ENCODE measurements at places on chromosomes 5 and 9.

DNA sequence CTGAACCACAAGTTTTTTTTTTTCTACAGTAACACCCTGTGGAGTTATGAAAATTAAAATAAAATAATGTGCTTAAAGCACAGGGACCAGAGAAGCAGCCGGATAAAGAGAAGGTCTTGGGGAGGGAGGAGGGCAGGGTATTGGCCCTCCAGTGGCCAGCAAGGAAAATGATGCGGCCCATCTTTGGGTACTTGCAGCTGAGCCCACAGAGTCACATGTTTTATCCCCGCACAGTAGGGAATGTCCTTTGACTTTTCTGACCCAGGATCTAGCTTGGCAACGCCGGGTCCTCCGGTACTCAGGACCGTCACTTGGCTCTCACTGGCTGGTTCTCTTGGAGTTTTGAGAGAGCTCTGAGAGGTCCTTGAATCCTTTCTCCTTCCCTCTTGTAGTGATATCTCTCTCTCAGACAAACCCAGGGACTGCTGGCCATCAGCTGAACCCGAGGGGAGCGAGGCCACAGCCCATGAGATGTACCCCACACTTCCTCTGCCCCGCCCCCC, 35.3 kb upstream of the HSPA9 start:
- no peak for DNase-seq

GRCh38 chr9:19754921-19755320, 33.9 kb downstream of the SLC24A2 start:
- no peak for DNase-seq

DNA sequence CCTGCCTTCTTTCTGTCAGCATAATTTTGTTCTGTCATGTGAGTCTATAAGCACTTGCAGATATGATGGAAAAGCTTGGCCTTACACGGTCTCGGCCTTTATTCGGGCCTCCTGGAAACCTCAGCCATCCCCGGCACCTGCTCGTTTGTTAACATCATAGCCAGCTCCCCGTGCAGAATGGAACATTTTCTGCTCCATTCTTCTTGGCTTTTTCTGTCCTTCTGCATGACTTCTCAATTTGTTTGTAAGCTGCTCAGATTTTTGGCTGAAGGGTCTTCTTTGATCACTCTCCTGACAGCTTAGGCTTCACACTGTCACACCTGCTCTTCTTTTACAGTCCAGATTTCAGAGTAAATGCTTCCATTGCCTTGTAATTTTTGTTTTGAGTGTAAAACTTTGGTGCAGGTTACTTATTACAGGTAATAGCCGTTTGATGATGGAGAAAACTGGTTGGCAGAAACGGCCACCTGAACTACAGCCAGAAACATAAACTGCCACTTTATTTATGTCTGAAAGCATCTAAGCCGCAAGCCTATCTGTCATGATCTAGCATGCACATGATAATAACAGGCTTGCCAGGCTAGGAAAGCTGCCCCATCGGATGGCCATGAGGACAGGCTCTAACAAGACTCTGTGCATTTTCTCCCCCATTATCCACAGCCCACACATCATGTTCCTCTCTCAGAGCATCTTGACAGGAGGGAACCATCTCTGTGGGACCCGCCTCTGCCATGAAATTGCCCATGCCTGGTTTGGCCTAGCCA, 197.0 kb downstream of the AOPEP start:
- no peak for DNase-seq

DNA sequence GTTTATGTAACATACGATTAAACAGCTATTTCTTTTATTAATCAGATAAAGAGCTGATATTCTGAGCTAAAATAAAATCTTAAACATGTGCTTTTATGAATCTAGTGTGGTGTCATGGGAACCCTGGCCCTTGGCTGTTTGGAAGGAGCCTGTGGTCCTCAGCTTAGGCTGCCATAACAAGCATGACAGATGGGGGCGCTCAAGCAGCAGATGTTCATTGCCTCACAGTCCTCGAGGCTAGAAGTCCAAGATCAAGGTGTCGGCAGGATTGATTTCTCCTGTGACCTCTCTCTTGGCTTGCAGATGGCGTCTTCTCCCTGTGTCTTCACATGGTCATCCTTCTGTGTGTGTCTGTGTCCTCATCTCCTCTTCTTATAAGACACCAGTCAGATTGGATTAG, 448.2 kb downstream of the GADD45G start:
- no peak for DNase-seq

DNA sequence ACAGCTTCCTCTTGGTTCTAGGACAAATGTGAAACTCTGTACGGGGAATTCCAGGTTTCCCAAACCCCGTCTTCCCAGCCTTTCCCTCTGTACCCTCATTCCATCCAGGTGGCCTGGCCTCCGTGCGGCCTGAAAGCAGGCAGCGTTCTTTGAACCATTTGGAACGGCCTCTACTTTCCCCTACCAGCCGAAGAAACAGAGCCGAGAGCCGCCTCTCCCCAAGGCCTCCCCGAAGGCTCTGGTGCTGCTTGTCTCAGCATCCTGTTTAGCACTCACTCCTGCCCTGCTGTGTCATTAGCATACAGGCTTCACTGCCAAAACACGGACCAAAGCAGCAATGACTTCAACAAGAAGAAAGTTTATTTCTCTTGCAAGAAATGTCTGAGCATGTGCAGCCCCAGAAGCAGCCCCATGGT, 137.7 kb downstream of the HSD17B3 start:
- no peak for DNase-seq

- DNase-seq, result no peak
These were observed 898.0 kb upstream of the C9orf72 start for GRCh38 chr9:28471261-28471660.

GRCh38 chr9:114465906-114466900, 39.1 kb downstream of the WHRN start:
- no peak for DNase-seq

GRCh38 chr5:77945874-77946273, 169.7 kb upstream of the TBCA start:
- DNase-seq, result no peak

GRCh38 chr9:125391704-125392103, 130.1 kb downstream of the GAPVD1 start:
- DNase-seq, result no peak

DNA sequence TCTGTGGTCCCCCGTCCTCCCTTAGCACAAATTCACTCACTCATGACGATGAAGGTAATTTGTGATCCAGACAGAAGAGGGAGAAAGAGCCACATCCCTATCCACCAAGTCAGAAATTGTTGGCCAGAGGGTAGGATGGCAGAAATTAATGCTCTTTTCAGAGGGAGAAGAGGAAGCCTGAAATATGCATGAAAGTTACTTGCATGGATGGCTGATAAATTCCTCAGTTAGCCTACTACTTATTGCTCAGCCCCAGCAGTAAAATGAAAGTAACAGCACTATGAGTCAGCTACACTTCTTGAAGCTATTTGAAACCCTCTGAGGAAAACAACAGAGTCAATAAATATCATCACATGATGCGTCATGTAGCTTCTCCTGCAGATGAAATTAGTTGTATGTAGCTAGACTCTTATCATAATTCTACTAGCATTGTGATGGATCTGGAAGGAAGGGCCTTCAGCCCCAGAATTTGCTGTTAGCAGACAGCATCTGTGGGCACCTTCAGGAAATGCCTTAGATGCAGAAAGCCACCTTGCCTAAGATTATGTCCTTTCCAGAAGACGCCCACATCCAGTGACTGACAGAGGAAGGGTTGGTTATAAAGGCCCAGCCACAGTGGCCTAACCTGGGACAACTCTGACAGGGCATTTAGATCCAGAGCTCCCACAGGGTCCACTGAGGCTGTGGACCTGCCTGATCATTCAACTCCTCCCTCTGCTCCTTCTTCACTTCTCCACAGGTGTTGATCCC, 81.2 kb upstream of the CCDC112 start:
- DNase-seq, result no peak

GRCh38 chr9:115494393-115494792, 376.4 kb upstream of the TNC start:
- DNase-seq, result no peak

DNA sequence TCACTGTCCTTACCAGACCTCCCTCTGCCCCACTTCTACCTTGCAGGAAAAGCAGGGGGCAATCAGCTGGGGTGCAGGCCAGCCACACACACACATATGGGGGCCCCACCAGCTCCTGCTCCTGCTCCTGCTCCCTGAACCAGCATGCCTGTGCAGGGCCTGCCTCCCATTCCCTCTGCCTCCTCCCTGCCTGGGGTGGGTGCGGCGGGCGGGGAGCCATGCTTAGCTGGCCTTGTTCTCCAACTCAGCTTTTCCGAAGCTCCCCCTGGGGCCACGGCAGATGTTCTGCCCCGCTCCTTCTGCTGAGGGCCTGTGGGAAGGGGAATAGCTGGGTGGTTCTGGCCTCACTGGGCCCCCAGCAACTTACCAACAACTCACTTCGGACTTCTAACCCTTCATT, 89.8 kb downstream of the ZNF354C start:
- peak; percentile 8 for DNase-seq

- DNase-seq, result no peak
These were observed 282.2 kb downstream of the CWC27 start for GRCh38 chr5:65050826-65051498.

DNA sequence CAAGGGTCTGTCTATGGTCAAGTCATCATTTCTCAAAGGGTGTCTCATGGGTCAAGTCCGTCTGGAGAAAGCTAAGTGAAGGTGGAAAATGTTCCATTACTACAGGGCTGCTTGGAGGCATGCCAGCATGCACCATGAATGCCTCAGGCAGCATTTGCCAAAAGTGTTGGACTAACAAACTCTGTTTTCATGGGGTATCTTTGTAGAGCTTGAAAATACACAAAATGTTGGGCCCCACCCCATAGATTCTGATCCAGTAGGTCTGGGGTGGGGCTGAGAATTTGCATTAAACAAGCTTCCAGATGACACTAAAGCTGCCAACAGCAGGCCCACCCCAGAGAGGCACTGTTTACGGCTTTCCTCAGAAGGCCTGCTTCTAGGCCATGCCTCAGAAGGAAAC, 75.0 kb upstream of the FRRS1L start:
- DNase-seq, result peak; percentile 71

- DNase-seq, result no peak
These were observed 1.2 kb upstream of the PSAT1 start for GRCh38 chr9:78295731-78296130.

DNA sequence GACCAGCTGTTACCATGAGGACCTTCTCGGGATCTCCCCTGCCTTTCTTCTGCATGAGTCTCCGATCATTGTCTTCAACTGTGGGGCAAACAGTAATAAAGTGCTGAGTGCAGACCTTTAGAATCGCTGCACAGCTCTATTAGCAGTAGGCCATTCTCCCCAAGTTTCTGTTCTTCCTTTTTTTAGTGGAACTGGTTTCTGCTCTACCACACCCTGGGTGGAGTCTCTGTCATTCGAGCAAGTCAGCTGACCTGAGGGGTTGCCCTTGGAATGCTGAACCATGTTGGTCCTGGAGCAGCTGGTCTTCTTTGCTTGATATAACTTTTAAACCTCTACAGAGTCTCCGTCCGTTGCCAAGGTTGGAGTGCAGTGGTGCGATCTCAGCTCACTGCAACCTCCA, 33.4 kb upstream of the GNPDA1 start:
- no peak for DNase-seq

DNA sequence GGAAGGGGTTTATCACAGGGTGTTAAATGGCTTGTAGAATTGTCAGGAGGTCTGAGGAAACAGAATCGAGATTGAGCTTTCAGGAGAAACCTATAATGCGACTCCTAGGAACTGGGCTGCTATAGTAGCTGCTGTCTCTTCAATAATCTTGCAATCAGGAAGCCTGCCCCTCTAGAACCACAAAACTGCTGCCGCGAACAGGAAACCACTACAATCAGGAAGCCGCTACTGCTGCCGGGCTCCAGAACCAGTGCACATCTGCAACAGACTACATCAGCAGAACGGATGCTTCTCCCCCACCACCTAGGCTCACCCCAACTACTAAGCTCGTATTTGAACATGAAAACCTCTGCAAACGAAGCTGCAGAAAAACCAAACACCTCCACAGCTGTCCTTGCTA, 31.6 kb downstream of the TNFSF8 start:
- peak; percentile 52 for DNase-seq

- DNase-seq, result no peak
These were observed 103.2 kb downstream of the MED27 start for GRCh38 chr9:131976157-131977108.

GRCh38 chr5:165836046-165836445, 2330.6 kb downstream of the MAT2B start:
- DNase-seq, result no peak

GRCh38 chr9:257957-258356, 43.3 kb downstream of the DOCK8 start:
- DNase-seq, result no peak

GRCh38 chr9:131393622-131394463, at the start of gene PRRC2B:
Gene PRRC2B (plus strand): TSS chr9:131394086. CDS start chr9:131430145, 36,059 bp downstream.
- peak; percentile 89 for DNase-seq

GRCh38 chr9:131423171-131423581, 29.3 kb downstream of the PRRC2B start:
- peak; percentile 62 for DNase-seq

DNA sequence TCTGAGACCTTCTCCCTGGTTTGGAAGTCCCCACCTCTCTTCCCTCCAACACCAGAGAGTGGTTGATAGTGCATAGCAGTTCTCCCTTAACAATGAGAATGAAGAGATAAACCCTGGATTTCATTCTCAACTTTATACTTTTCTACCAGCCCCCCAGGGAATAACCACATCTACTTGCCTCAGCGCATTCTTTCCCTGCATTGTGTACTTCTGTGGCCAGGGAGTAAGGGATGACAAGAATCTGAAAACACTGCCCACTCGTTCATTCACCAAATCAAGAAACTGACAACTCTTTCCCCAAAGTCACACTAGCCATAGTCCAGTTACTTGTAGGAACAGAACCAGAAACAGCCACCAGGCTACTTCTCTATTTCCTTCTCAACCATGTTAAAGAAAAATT, 46.0 kb upstream of the SPIN1 start:
- no peak for DNase-seq

DNA sequence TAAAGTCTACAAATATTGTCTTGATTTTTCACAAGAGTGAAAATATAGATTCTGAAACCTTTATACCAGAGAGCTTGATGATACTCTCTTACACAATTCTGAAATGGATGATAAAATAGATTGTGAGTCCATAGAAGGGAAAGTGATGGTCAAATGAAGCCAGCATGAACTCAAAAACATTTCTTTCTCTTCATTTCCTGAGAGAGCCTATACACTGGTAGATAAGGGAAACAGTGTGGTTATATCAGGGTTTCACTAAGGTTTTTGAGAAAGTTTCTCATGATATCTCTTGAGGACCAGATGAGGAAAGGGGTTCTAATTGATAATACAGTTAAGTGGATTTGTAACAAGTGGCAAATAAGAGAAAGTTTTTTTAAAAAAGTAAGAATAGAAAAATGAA, 254.1 kb downstream of the PJA2 start:
- DNase-seq, result no peak

- no peak for DNase-seq
These were observed 2.6 kb downstream of the C9orf40 start for GRCh38 chr9:74949859-74950855.

GRCh38 chr5:16690243-16690852, 73.6 kb upstream of the RETREG1 start:
- no peak for DNase-seq
